Muscle of back (tissue), 13 donors: ENCODE measurements at places on chromosomes 7 and 10.

DNA sequence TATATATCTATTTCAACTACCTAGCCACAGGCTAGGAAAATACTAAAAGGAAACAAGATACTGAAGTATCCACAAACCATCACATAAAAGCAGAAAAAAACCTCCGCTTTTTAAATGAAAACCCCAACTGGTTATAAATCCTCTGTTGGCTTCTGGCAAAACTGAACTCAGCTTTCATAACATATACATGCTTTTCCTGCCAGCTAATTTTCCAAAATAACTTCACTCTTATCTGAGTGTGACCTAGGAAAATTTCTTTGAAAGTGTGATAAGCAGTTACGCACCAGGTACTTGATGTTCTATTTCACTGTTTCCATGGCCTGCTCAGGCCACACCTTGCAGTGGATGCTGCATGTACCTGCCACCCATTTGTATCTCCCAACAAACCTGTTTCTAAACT, 11.8 kb downstream of the FAM3C start:
- DNase-seq = no peak

DNA sequence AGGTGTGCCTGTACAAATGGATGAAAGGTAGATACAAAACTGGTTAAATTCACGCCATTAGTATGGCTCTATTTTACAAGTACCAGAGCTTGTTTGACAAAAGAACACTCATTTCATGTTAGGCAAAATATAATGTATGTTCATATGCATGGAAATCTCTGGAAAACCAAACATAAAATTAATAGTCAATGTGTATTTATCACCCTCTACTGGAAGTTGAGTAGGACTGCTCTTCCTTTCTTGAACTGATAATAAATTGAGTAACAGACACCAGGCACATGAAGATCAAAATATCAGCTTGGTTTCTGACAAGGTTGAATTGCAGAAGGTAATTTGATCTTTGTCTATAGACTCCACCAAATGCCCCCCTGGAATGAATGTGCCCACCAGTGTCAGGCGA, 19.8 kb upstream of the AKR1B1 start:
- DNase-seq = no peak

GRCh38 chr7:91832493-91833045, 47.9 kb downstream of the MTERF1 start:
- DNase-seq = no peak

GRCh38 chr7:100604028-100604975, 2.1 kb downstream of the PCOLCE start:
- peak; percentile 90 for DNase-seq

- DNase-seq = no peak
Observed at GRCh38 chr7:111919631-111920179, 286.5 kb downstream of the DOCK4 start.

- DNase-seq = peak; percentile 63
Observed at GRCh38 chr7:27946351-27946750, 206.4 kb downstream of the TAX1BP1 start.

DNA sequence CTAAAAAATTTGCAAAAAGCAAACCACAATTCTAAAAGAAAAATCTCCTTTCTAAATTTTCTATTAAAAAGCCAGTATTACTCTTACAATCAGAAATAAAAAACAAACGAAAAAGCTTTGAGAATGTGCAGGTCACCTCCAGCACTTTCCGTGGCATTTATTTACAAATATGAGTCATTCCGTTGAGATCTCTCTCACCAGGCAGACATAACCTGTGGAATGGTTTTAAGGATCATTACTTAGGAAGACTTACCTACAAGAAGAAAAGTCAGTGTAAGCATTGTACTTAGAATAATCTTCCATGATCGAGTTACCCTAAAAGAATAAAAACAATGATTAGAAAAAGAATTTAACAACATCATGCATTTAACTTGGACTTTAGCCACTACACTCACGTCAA, 3.3 kb downstream of the SUN3 start:
- no peak for DNase-seq

GRCh38 chr10:91525896-91526712, 106.8 kb downstream of the PPP1R3C start:
- DNase-seq = no peak

DNA sequence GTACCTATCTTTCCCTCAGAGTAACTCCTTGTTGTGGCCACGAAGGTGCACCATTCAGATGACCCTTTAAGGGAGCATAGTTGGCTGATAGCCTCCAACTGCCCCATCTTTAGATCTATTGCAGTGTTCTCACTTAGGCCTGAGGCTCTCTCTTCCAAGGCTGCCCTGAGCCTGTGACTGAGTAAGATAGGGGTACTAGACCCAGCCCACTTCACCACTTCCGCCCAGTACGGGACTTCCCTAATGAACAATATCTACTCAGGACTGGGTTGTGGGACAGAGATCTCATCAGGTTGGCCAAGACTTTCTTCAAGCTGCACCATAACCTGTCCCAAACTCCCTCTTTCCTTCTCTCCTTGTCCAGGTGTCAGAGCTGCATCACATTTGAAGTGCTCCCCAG, 5.7 kb upstream of the GNAI1 start:
- DNase-seq = no peak

DNA sequence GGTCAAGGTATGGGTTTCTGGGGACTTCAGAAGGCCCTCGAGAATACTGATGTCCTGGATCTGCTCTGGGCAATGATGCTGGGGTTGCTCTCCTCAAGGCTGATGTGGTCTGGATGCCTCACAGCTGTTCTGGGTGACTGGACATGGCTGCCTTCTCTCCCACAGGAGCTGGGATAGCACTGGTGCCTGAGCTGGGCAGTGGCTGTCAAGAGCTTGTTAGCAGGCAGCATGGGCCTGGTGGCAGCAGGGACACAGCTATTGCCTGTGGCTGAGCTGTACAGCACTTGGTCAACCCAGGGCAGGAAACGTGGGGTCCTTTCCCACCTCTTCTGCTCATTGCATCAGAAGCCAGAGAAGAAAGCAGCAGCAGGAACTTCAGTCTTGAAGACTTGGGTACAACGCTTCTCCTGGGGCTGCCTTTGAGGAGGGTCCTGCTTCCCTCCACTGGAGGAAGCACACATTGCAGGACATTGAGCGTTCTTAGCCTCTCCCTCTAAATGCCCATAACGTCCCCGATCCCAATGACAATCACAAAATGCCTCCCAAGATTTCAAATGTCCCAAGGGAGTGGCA, 13.0 kb downstream of the ADCYAP1R1 start:
- no peak for DNase-seq

GRCh38 chr10:21813946-21814345, 189.6 kb downstream of the DNAJC1 start:
- DNase-seq = no peak

DNA sequence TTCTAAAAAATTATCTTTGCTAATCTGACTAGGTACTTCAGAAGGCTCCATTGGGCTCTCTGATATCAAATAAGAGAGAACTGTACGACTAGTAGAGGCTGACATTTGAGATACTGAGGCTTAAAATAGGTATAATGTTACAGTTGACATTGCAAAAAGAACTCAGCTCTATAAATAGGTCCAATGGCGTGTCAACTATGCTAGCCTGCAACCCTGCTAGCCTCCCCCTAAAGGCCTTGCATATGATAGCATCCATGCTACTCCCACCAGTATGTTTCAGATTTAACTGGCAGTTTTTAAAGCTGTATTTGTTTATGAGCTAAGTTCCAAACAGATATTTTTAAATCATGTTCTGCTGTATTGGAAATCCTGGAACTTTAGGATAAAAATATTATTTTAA, at the start of gene PPP1R3A:
Gene PPP1R3A (minus strand): TSS at position 64 of the 400 bp plus-strand sequence. CDS start 13 bp downstream, at position 51.
- peak; percentile 25 for DNase-seq

- DNase-seq = no peak
Observed at GRCh38 chr7:17495655-17496394, 197.4 kb downstream of the AHR start.

DNA sequence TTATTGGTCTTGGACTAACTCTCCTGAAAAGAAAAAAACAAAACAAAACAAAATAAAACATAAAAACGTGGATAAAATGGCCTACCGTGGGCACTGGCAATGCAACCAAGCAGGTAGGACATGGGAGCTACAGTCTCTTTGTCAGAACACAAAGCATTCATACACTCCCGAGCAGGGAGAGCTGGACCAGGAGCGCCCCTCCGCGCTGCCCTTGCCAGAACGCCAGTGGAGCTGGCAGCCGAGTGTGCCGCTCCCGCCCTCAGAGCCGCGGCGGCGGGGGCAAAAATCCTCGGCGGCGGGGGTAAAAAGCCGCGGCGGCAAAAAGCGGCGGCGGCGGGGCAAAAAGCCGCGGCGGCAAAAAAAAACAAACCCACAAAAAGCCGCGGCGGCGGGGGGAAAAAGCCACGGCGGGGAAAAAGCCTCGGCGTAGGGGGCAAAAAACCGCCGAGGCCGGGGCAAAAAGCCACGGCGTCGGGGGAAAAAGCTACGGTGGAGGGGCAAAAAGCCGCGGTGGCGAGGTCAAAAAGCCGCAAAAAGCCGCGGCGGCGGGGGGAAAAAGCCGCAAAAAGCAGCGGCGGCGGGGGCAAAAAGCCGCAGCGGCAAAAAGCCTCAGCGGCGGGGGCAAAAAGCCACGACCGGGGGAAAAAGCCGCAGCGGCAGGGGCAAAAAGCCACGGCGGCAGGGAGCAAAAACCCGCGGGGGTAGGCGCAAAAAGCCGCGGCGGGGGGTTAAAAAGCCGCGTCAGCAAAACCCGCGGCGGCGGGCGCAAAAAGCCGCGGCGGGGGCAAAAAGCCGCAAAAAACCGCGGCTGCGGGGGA, 418.1 kb downstream of the ZNF716 start:
- DNase-seq = no peak

- DNase-seq = no peak
Observed at GRCh38 chr10:44769450-44769849, 141.7 kb upstream of the TMEM72 start.

- no peak for DNase-seq
Observed at GRCh38 chr7:96174812-96175211, 147.1 kb downstream of the SLC25A13 start.

- peak; percentile 88 for DNase-seq
Observed at GRCh38 chr10:63671317-63671937, 150.2 kb downstream of the REEP3 start.

- DNase-seq = no peak
Observed at GRCh38 chr10:79229830-79230327, 117.4 kb upstream of the PPIF start.

DNA sequence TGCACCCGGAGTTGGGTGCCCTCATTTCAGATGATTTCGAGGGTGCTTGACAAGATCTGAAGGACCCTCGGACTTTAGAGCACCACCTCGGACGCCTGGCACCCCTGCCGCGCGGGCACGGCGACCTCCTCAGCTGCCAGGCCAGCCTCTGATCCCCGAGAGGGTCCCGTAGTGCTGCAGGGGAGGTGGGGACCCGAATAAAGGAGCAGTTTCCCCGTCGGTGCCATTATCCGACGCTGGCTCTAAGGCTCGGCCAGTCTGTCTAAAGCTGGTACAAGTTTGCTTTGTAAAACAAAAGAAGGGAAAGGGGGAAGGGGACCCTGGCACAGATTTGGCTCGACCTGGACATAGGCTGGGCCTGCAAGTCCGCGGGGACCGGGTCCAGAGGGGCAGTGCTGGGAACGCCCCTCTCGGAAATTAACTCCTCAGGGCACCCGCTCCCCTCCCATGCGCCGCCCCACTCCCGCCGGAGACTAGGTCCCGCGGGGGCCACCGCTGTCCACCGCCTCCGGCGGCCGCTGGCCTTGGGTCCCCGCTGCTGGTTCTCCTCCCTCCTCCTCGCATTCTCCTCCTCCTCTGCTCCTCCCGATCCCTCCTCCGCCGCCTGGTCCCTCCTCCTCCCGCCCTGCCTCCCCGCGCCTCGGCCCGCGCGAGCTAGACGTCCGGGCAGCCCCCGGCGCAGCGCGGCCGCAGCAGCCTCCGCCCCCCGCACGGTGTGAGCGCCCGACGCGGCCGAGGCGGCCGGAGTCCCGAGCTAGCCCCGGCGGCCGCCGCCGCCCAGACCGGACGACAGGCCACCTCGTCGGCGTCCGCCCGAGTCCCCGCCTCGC, at the start of gene EGFR:
Gene EGFR (plus strand): TSS at position 657 of the 830 bp plus-strand sequence. CDS start 261 bp downstream, outside the sequence.
- peak; percentile 87 for DNase-seq

GRCh38 chr7:95632609-95633008, 36.3 kb upstream of the PDK4 start:
- no peak for DNase-seq

DNA sequence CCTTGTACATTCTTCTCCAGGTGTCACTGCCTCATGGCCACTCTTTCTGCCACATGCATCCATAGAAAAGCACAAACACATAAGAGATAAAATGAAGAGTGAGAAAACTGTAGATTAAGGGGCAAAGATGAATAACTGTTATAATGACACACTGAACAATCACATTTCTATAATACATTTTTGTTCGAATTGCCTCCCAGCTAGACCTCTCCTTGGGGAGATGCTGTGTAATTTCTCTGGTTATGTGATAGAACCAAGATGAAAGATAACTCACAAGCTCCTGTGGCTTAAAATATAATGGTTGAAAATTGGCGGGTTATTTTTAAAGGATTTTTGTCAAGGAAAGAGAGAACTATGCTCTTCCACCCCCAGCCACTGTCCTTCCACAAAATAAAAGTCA, 60.2 kb upstream of the STEAP1 start:
- DNase-seq = no peak

- no peak for DNase-seq
Observed at GRCh38 chr7:125892434-125892833, 962.8 kb upstream of the POT1 start.

DNA sequence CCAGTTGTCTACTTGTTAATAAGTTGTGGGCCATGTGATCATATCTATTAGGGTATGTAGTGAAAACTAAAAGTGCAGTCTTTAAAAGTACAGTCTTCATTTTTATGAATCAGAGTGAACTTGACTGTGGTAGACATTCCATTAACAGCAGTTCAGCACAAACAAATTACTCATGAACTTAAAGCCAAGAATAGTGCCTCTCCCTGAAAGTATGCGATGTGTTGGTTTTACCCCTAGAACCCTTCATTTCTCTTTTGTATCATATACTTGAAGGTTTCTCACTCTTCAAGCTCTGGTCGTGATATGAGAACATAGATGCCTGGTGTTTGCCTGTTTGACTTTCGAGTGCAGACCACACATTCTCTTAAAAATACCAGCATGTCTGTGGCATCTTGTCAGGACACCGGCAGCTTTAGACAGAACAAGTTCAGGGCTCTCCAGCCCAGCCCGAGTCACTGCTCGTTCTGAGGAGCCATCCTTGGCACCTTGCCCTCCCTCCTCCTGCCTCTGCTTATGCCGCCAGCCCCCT, 159.3 kb downstream of the LCOR start:
- DNase-seq = no peak

DNA sequence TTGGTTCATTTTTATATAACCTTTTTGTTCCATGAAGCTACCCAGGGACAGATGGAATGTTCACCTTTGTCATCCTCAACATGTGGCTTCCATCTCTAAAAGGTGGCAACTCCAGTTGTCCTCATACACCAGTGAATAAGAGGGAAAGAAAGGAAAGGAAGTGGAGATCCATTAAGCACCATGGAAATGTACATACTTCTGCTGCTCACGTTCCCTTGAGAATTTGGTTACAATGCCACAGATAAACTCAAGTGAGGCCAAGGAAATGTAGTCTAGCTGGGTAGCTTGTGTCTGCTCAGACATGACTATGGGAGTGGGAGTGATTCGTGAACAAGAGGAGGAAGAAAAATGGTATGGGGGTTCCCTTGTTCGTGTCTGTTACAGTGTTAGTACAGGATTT, 237.1 kb upstream of the FAM3C start:
- DNase-seq = no peak
